Sciatic nerve (tissue), 2 donors: ENCODE measurements at places on chromosomes 13 and 19.

DNA sequence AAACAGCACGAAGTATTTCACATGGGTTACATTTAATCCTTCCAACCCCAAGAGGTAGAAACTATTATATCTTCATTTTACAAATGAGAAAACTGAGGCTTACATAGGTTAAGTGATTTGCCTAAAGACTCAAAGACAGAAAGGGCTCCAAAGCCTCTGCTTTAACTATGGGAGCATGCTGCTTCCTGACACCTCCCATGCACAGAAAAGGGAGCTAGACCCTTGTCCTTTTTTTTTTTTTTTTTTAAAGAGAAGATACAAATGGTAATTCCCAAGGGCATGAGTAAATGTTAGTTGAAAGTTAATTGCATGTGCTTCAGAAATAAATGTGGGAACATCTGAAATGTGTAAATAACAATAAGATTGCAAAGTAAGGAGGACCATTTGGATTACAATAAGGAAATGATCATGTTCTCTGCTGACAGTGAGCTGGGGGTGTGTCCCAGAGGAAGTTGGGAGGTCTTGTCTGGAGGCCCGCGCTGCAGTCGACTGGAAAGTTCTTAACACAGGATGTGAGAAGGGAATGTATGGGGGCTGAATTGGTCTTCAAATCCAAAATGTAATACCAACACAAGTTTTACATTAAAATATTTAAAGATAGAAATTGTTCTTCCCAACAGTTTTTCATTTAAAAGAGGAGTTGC, 500.3 kb downstream of the KLF12 start:
- DNase-seq: no peak

DNA sequence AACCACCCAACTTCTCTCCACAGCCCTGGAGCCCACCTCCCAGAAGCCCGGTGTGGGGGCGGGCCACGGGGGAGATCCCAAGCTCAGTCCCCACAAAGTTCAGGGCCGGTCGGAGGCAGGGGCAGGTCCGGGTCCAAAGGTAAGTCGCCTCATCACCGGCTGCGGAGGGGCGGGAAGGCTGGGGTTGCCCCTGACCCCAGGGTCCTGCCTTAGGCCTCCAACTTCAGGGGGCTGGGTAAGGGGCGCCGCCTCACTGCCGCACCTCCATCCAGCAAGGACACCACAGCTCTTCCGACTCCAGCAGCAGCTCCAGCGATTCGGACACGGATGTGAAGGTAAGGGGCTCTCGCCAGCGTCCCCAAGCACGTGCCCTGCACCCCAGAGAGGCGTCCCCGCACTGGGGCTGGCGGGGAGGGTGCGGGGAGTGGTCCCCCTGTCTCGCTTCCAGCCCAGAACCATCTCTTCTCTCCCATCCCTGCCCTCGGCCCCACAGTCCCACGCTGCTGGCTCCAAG, 358 bp downstream of the C19orf33 start:
- DNase-seq: no peak

- no peak for DNase-seq
Measured at GRCh38 chr13:78160793-78161192, 242.2 kb upstream of the EDNRB start.

GRCh38 chr13:103983948-103984347, 917.7 kb upstream of the SLC10A2 start:
- no peak for DNase-seq

- no peak for DNase-seq
Measured at GRCh38 chr19:3667766-3668165, 32.5 kb downstream of the PIP5K1C start.
